ENCODE measurements at places on chromosomes 1 and 21. TPM values are rescaled to one million over a fixed set of nuclear protein-coding genes. Genes with fewer than 3 reads are reported as not detected.

- no peak for DNase-seq
Measured at GRCh38 chr21:41674402-41674801, 92.5 kb downstream of the RIPK4 start.

GRCh38 chr1:60769082-60769481, 313.3 kb upstream of the NFIA start:
- no peak for DNase-seq

TMIGD3 gene
- total RNA-seq, result not detected

DNA sequence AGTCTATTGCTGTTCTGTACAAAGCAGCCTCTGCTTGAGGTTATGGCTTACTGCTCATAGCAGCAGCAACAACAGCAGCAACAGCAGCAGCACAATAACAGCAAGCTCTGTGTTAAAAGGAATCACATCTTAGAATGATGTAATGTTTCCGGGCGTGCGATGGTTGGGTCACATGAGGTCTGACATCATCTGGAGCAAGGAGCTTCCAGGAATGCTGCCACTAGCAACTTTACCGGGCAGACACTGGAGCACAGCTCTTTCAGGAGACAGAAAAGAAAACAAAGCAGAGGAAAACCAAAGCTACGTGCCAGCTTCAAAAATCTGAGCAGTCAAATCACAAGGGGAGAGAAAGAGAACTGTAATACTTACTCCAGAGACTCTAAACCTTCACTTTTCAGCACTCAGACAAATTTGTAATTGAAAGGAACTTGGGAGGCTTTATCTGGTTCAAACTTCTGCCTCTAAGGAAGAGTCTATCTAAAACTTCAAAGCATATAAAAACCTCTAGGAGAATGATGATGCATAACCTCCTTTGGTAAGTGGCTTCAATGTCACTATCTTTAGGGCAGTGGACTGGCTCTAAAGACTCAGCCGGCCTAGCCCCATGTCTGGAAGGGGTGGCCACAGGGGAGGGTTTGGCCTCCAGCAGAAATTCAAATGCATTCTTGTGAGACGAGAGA, 28.3 kb upstream of the RAB3GAP2 start:
- no peak for DNase-seq

PHLDA3 gene
- 3.5 TPM for total RNA-seq

TMEM269 gene
- 0.19 TPM for total RNA-seq

DNA sequence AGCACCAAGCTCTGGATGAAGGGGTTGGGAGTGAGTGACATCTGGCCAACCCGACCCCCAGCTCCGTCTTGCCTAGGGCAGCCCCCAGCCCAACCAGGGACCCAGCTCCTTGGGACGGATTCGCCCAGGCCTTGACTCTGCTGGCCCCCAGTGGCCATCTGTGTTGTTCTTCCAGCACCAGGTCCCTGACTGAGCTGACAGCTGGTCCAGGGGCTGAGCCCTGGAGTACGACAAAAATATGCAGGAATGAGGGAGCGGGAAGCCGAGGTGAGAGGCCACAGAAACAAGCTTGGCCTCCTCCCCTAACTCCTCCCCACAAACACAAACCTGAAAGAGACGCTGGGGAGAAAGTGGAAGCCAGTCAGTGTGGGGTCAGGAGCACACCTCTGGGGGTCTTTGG, 55.0 kb upstream of the PAX7 start:
- no peak for DNase-seq

GRCh38 chr1:233738396-233738795, 124.5 kb downstream of the KCNK1 start:
- DNase-seq, result no peak

DNA sequence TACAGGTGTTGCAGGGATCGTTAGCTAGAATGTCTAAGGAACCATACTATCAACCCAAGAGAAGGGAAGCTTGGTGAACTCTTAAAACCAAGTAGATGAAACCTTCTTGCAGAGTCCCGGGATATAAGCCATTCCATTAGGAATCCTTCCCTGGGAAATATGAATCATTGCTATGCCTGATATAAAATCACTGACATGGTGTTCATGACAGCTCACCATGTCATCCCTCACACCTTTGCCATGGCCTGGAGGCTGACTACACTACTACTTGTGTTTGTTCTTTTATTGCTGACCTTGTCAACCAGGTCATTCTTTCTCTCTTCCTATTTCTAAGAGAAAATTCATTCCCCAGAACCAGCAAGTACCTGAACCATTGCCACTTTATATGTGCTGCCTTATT, 12.1 kb downstream of the ST6GALNAC3 start:
- no peak for DNase-seq

- no peak for DNase-seq
Measured at GRCh38 chr1:114896795-114897194, 42.1 kb downstream of the SYCP1 start.

DNA sequence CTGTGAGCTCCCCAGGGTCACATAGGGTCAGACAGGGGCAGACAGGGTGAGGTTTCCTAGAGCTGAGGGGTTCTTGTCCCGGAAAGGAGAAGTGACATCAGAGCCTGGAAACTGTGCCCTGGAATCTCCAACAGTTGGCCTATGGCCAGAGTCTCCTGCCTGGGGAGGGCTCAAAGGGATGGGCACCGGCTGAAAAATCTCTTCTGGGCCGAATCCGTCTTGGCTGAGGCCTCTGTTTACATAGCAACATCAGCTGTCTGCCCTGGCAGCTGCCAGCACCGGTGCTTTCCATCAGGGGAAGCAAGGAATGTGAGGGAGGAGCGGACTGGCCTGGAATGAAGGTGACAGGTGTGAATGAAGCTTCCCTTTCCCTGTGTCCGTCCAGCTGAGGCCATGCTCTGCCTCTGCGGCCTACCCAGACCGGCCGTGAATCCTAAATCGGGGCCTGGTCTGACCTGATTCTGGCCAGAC, 30.7 kb downstream of the VASH2 start:
- DNase-seq, result no peak

AGMAT gene
- 18.1 TPM for total RNA-seq
